Stimulated activated CD8-positive, alpha-beta memory T cell treated with anti-CD3 and anti-CD28 coated beads, Interleukin-4, amount 100 ng/mL, for 1 hour (primary cell): ENCODE measurements at places on chromosomes 11 and 22.

DNA sequence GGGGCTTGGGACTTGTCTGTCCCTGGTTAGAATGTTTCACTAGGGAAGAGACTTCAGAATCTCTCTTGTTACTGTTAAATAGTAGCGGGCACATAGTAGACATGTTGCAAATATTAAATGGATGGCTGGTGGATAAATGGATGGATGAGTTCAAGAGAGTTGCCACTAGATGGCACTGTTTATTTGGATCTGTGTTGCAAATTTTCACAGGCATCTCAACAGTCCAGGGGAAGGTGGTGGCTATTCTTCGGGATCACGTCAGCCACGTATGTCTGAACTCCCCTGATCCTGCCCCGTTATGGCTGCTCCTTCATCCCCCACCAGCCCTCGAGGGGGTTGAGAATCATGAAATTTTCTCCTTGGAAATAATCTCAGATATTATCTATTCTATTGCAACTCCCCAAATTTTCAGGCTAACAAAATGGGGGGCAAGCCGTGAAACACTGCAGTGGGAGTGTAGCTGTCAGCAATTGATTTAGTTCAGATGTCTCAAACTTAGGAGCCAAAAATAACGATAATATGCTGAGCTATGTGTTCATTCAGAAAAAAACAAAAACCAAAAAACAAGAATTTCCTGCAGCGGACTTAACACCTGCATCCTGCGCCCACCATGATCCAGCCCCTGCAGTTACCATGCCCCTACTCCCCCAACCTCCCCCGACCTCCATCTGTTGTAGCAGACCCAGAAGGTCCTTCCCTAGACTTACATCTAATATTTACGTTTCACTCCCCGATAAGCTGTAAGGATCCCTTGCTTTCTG, 29.1 kb upstream of the BIRC3 start:
- DNase-seq = no peak

- no peak for DNase-seq
Measured at GRCh38 chr11:10307022-10307399, 2.1 kb downstream of the ADM start.

DNA sequence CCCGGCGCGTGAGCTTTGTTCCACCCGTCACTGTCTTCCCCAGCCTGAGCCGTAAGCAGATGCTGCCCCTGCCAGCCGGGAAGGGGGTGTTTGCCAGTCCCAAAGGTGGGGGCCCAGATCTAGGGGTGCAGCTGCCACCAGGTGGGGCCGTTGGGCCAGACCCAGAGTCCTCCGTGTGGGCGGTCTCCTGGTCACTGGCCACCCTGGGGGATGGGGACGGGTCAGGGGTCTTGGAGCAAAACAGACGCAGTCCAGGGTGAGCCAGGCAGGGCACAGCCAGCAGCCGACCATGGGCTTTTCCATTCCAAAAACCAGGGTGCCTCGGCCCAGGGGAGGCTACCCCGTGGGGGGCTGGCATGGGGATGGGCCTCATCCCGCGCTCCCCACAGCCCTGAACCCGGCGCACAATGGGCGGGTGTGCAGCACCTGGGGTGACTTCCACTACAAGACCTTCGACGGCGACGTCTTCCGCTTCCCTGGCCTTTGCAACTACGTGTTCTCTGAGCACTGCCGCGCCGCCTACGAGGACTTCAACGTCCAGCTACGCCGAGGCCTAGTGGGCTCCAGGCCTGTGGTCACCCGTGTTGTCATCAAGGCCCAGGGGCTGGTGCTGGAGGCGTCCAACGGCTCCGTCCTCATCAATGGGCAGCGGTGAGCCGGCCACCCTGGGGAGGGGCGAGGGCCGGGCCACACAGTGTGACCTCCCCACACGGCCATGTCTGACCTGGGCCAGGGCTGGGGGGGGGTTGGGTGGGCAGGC, 3.5 kb downstream of the MUC5B start:
- DNase-seq = no peak

GRCh38 chr11:1449490-1450243, 36.9 kb downstream of the MOB2 start:
- no peak for DNase-seq

DNA sequence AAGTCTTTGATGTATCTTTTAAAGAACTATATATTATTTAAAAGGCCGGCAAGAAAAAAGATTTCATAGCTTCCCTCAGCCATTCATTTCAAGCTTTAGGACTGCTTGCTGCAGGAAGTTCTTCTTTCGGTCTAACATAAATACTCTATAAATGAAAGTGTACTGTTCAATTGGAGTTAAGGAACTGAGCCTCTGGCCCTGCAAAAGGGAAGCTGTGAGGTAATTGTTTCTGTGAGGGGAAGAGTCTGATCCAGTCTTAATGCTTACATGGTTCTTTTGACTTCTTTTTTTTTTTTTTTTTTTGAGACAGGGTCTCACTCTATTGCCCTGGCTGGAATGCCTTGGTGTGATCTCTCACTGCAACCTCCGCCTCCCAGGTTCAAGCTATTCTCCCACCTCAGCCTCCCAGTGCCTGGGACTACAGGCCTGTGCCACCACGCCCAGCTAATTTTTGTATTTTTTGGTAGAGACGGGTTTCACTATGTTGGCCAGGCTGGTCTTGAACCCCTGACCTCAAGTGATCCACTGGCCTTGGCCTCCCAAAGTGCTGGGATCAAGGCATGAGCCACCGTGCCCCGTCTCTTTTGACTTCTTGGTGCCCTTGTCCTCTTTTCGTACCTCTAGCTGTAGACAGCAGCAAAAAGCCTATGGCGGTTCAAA, 4.7 kb upstream of the TRIM29 start:
- DNase-seq = no peak

DNA sequence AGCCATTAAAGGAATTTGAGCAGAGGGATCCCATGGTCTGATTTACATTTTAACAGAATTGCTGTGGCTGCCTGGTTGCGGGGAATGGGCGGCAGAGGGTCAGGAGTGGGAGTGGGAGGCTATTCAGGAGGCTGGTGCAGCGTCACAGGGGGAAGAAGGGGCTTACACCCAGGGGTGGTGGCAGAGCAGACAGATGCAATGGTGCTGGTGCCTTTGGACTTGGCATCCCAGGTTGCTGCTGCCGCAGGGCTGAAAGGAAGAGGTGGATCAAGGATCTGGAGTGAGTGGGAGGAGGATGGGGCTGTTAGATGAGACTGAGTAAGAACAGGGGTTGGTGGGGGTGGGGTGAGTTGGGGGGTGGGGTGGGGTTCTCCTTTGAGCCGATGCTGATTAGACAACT, 38.5 kb downstream of the GRIK4 start:
- DNase-seq = no peak

DNA sequence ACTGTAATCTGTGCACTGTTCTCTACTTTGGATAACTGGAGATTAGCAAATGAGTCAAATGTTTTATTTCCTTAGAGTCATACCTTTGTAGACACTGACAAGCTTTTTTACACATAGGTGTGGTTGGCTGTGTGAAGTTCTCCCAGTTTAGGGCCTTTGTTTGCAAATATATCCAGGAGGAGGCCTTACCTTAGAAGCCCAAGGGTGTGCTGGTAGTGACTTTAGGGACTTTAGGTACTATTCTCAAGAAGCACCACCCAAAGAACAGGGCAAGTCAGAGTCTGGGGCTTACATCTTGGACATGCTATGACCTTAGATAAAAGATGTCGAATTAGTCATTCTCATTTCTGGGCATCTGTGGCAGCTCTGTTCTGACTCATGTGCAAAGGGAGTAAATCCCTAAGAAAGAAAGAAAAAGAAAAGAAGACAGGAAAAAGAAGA, 4.8 kb upstream of the FAR1 start:
- DNase-seq = no peak

DNA sequence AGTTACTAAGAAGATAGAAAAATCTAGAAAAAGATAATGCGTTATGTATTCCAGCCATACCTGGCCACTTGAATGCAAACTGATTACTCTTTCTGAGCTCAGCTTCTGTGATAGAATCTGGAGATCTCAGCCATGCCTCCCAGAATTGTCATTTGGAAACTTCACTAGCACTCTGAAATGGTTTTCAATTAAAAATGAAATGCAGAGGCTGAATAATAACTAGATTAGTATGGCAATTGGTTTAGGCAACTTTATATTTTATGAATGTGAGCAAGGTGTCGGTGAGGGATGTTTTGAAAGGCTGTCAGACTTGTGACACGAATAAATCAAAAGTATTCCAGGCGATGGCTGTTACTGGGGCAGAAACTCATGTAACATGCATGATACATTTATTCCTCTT, 128.8 kb upstream of the SORL1-AS1 start:
- no peak for DNase-seq

GRCh38 chr11:105226766-105227165, 87.2 kb upstream of the CARD18 start:
- DNase-seq = no peak

GRCh38 chr11:2271077-2271326, 614 bp upstream of the ASCL2 start:
- peak; percentile 20 for DNase-seq
